HCT116 (cell line): ENCODE measurements at places on chromosomes 5 and 9. TPM values are rescaled to one million over a fixed set of nuclear protein-coding genes. Genes with fewer than 3 reads are reported as not detected.

DNA sequence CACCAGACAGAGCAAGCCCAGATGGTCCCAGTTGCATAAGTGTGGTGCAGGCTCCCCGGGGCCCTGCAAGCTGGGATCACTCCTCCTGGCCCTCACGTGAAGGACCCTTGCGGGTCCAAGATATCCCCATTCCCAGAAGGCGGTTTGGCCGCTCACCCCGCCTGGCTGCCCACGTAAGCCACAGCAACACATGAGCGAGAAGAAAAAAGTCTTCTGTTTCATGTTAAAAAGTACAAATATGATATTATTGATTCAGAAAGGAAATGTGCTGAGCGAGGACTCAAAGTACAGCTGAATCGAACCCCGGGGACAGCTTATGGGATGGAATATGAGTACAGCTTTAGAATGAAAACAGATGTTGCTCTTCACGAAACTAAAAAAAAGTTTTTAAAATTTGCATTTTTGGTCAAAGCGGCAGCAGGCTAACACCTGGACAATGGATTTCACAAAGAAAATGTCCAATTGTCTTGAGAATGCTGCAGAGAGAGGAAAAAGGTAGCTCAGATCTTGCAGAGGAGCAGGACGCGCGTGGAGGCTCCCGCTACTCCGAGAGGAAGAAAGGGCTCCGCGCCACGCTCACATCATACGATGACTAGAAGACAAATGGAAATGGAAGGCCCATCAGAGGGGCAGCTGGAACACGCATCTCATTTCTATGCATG lies 427.6 kb downstream of the IRX1 start:
- H3K4me1 ChIP-seq: no peaks in the 10 kb centered on the region
- no peak overlapping the region for H3K27ac ChIP-seq
- H3K36me3 ChIP-seq: no peaks in the 10 kb centered on the region
- no peaks in the 10 kb centered on the region for H3K27me3 ChIP-seq

DNA sequence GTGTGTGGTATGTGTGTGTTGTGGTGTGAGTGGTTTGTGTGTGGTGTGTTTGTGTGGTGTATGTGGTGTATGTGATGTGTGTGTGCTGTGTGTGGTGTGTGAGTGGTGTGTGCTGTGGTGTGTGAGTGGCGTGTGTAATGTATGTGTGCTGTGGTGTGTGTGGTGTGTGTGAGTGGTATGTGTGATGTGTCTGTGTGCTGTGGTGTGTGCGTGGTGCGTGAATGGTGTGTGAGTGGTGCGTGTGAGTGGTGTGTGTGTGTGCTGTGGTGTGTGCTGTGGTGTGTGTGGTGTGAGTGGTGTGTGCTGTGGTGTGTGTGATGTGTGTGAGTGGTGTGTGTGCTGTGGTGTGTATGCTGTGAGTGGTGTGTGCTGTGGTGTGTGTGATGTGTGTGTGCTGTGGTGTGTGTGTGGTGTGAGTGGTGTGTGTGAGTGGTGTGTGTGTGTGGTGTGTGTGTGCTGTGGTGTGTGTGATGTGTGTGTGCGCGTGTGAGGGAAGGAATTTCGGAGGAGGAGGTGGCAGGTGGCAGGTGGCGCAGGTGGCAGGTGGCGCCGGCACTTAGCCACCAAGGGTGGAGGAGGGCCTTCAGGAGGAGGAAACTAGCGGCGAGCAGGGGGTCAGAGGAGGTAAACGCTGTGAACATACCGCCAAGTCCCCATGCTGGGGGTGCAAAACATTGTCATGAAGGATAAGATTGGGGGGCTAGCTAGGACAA lies 191.8 kb downstream of the MELK start:
- DNase-seq: no peak
- H3K4me1 ChIP-seq: peaks cover 20% of the 10 kb centered on the region; the same call in 1 of the 2 replicates
- no peaks in the 10 kb centered on the region for H3K36me3 ChIP-seq
- H3K27me3 ChIP-seq: peaks cover 40% of the 10 kb centered on the region
- peak overlapping the region; percentile 82 for H3K27ac ChIP-seq
- H3K4me3 ChIP-seq: no peak overlapping the region

DNA sequence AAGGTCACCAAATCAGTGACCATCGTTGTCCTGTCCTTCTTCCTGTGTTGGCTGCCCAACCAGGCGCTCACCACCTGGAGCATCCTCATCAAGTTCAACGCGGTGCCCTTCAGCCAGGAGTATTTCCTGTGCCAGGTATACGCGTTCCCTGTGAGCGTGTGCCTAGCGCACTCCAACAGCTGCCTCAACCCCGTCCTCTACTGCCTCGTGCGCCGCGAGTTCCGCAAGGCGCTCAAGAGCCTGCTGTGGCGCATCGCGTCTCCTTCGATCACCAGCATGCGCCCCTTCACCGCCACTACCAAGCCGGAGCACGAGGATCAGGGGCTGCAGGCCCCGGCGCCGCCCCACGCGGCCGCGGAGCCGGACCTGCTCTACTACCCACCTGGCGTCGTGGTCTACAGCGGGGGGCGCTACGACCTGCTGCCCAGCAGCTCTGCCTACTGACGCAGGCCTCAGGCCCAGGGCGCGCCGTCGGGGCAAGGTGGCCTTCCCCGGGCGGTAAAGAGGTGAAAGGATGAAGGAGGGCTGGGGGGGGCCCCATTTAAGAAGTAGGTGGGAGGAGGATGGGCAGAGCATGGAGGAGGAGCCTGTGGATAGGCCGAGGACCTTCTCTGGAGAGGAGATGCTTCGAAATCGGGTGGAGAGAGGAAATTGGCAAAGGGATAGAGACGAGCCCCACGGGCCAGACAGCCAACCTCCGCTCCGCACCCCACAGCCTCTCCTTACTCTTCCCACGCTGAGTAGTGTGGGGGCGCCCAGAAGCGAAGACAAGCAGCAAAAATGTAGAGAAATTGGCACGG lies 1.7 kb downstream of the RXFP3 start:
- no peak for DNase-seq
- H3K27ac ChIP-seq: no peak overlapping the region
- H3K4me1 ChIP-seq: no peaks in the 10 kb centered on the region
- peaks cover 43% of the 10 kb centered on the region for H3K27me3 ChIP-seq

DNA sequence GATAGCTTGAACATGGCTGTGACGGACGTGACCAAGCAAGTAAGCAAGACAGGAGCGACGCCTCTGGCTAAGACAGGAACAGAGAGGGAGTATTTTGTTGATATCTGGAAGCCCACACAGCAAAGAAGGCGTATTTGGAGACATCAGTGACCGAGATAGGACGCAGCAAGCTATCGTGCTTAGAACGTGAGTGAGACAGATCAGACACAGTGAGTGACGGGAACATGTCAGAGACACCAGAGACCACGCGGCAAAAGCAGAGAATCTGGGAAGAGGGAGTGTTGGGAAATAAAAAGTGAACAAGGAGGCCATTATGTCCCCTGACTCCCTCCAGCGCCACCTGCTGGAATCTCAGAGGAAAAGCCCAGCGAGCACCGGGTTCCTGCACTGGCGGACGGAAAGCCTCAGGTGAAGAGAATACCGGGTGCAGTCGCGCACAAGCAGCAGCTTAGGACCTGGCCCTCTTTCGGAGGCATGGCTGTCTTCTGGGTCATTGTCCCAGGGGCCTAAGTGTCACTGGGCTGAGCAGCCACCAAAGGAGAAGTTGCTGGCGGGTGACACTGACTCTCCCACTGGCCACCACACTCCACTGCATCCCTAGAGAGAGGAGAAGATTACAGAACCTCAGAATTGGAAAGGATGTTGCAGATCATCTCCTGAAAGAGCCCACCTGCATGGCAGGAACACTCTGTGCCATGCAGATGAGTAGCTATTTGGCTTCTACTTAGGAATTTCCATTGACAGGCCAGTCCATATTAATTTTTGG lies 99.1 kb downstream of the FBXO38 start:
- peaks cover 22% of the 10 kb centered on the region for H3K27me3 ChIP-seq
- H3K36me3 ChIP-seq: no peaks in the 10 kb centered on the region
- peak; percentile 44 for DNase-seq
- H3K4me3 ChIP-seq: no peak overlapping the region
- H3K4me1 ChIP-seq: no peaks in the 10 kb centered on the region

DNA sequence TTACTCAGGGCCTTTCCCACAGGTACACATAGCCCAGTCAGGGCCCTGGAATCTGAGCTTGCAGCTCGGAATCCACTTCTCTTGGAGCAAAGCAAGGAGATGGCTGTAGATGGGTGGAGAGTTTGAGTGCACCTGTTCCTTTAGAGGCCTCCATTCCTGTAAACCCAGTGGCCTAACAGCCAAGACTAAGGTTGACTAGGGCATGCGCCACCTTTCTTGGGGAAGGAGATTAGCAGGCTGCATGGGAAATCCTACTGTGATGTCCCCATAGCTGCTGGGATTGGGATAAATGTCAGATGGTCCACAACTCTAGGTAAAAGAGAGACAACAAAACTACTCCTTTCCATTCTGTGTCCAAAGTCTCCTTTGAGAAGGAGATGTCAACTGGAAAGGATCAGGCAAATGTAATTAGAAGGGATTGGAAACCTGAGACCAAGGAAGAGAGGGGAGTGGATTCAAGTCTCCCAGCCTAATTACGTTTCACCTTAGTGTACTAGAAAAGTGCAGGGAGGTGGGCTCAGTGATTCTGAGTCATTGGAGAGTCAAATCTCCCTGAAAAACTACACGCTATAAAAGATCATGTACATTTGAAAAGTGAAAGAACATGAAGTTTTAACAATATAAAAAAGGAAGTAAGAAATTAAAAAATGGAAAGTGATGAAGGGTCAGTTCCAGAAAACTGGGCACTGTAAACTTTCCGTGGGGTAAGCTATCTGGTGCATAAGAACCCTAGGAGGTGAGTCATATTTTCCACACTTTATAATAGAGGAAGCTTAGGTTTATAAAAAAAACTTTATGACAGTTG lies 104.2 kb downstream of the SEC61B start:
- no peaks in the 10 kb centered on the region for H3K4me1 ChIP-seq
- no peak overlapping the region for H3K27ac ChIP-seq
- H3K27me3 ChIP-seq: peaks cover 10% of the 10 kb centered on the region; the same call in 1 of the 2 replicates
- no peak for DNase-seq
- H3K36me3 ChIP-seq: no peaks in the 10 kb centered on the region
- no peak overlapping the region for H3K4me3 ChIP-seq

DNA sequence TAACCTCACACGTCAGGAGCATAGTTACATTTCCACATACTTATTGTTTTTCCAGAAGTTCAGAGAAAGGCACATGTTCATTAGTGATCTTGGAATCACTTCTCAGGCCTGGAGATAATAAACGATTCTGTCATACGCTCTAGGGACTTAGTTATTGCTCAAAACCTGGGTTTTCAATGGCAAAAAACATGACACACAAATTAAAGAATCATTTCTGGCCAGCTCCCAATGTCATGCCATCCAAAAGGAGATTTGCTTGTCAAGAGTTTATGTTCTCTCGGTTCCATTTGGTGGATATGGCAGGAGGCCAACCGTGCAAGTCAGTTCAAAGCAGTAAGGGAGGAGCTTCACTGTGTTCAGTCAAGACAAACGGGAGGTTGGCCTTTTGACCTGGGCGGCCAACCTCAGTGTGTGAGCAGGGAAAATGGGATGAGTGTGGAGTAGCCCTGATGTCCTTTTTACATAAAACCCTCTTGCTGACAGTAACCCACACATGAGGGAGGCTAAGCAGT lies 123.4 kb downstream of the NXNL2 start:
- no peak for DNase-seq
- H3K4me1 ChIP-seq: no peaks in the 10 kb centered on the region
- H3K27me3 ChIP-seq: no peaks in the 10 kb centered on the region
- no peak overlapping the region for H3K27ac ChIP-seq
- H3K4me3 ChIP-seq: no peak overlapping the region
- no peaks in the 10 kb centered on the region for H3K36me3 ChIP-seq

DNA sequence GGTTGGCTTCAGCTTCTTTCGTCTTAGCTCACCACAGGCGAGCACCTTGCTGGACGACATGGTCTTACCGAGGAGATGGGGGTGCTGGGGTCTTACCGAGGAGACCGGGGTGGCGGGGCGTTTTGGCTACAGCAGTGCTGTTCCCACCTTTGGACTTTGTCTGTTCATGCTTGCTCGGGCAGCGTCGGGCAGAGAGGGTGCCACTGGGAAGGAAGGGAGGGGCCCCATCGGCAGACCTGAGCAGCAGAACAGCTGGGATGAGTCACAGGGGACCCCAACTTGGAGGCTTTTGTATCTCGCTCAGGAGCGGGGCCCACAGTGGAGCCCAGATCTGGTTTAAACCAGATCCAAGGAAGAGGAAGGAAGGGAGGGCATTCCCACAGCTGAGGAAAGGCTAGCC lies 106.0 kb upstream of the CACNA1B start:
- H3K36me3 ChIP-seq: peaks cover 14% of the 10 kb centered on the region; the same call in 1 of the 2 replicates
- no peak overlapping the region for H3K27ac ChIP-seq
- no peak overlapping the region for H3K4me3 ChIP-seq
- no peaks in the 10 kb centered on the region for H3K4me1 ChIP-seq
- no peak for DNase-seq

DNA sequence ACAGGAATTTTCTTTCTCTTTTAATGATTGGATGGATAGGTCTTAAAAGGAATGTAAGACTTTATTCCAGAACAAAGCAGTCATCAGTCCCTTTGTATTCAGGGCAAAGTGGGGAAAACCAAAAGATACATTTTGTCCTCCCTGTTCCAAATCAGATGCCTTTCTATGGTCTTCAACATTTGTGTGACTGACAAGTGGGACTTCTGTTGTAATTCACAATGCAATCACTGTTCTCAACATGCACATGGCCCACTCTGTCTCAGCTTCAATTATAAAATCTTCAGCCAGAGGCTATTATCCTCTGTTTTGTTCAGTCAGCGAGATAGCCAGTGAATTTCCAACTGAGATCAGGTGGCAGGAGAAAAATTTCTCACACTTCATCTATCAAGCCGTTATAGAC lies 95.5 kb upstream of the ERBIN start:
- no peak for DNase-seq
- H3K27ac ChIP-seq: no peak overlapping the region
- no peaks in the 10 kb centered on the region for H3K27me3 ChIP-seq

- peaks cover 4% of the 10 kb centered on the region; the same call in 1 of the 2 replicates for H3K36me3 ChIP-seq
- DNase-seq: no peak
- no peaks in the 10 kb centered on the region for H3K27me3 ChIP-seq
- H3K27ac ChIP-seq: no peak overlapping the region
- H3K4me3 ChIP-seq: no peak overlapping the region
Observed at GRCh38 chr9:112489876-112490666, 3.4 kb downstream of the KIAA1958 start.

- no peaks in the 10 kb centered on the region for H3K36me3 ChIP-seq
- H3K4me1 ChIP-seq: peaks cover 14% of the 10 kb centered on the region
- H3K27ac ChIP-seq: no peak overlapping the region
- DNase-seq: no peak
Observed at GRCh38 chr5:38639377-38640358, 83.2 kb upstream of the LIFR start.

GRCh38 chr9:113882636-113883164 lies 6.6 kb downstream of the ZNF618 start:
- H3K27ac ChIP-seq: no peak overlapping the region
- no peak for DNase-seq

The ENG gene
- 0.76 TPM for total RNA-seq

The DDX4 gene
- total RNA-seq: not detected

GRCh38 chr9:132794730-132795380 lies 83.2 kb downstream of the AK8 start:
- peaks cover 12% of the 10 kb centered on the region; the same call in 1 of the 2 replicates for H3K4me1 ChIP-seq
- no peak for DNase-seq

- no peak for DNase-seq
- H3K36me3 ChIP-seq: no peaks in the 10 kb centered on the region
- H3K4me3 ChIP-seq: no peak overlapping the region
Observed at GRCh38 chr5:97106216-97106581, 36.2 kb downstream of the LIX1 start.

The SELENOP gene
- total RNA-seq: 11.4 TPM

The TSSK1B gene
- not detected for total RNA-seq

The SLC27A6 gene
- total RNA-seq: 7.9 TPM
